Caco-2 (cell line): ENCODE measurements at places on chromosomes 3 and 15.

- no peak for DNase-seq
These were observed 845 bp downstream of the CNTN3 start for GRCh38 chr3:74613521-74614106.

DNA sequence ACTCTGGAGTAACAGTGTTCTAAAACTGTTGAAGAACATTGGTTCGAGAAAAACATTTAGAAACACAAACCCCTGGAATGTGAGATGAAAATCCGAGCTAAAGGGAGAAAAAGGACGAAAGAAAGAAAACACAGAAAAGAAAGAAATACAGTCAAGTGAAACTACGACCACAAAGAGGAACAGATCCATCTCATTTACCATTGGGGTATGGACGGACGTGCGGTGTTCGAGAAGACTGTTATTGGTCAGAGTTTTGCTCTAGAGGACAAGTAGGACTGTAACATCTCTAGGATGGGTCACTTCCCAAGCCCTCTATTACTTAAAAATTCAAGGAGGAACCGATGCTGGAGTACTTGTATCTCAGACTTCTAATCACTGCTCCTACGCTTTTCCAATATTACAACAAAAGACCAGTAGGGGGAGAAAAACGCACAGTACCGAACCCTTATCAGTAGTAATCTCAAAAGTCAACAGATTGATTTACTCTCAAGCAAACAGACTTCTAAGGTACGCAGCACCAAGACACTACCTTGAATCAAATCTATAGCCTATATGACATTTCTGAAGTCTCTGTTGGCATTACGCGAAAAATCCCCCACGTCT is 1.1 kb upstream of the PIK3CA start:
- peak; percentile 71 for DNase-seq

DNA sequence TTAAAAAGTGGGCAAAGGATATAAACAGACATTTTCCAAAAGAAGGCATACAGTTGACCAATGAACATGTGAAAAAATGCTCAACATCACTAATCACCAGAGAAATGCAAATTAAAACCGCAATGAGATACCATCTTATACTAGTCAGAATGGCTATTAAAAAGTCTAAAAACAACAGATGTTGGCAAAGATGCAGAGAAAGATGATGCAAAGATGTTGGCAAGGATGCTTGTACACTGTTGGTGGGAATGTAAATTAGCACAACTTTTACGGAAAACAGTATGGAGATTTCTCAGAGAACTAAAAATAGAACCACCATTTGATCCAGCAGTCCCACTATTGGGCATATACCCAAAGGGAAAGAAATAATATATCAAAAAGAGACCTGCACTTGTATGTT is 53.5 kb downstream of the TLNRD1 start:
- DNase-seq = no peak

DNA sequence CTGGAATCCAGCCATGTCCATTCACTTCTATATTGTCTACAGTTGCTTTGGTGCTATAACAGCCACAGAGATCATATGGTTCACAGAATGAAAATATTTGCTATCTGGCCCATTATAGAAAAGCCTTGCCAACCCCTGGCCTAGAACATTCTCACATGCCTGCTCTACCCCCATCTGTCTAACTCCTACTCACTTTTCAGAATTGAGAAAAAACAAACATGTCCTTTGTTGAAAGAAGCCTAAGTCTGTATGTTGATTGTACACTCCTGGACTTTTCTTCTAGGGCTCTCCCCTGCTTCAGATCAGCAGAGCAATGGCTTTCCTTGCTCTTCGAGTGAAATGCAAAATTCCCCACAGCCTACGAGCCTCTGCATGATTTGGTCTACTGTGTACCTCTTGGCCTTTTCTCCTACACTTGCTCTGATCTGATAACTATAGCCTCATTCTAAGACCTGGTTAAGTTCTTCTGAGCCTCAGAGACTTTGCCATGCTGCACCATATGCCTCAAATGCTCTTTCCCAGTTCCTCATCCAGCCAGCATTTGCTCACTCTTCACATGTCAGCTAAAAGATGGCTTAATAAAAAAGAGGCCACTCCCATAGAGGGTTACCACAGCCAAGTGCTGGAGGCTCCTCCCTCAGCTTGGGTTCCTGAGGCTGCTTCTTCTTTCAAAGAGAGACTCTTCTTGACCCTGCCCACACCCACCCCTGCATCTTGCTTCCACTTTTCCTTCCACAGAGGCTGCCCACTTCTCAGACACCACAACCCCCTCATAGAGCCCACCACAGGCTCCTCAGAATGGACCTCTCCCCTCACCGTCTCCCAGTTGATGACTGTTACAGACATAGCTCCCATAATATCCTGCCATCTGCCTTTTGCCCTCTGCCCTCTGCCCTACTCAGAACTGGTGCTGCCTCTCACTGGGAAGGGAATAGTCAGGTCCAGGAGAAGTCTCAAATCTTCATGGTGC is 22.9 kb upstream of the DCLK3 start:
- DNase-seq = no peak

GRCh38 chr3:61777483-61777882 is 216.1 kb downstream of the PTPRG start:
- DNase-seq = no peak

- DNase-seq = no peak
These were observed 79.9 kb downstream of the MBNL1 start for GRCh38 chr3:152348436-152349177.

DNA sequence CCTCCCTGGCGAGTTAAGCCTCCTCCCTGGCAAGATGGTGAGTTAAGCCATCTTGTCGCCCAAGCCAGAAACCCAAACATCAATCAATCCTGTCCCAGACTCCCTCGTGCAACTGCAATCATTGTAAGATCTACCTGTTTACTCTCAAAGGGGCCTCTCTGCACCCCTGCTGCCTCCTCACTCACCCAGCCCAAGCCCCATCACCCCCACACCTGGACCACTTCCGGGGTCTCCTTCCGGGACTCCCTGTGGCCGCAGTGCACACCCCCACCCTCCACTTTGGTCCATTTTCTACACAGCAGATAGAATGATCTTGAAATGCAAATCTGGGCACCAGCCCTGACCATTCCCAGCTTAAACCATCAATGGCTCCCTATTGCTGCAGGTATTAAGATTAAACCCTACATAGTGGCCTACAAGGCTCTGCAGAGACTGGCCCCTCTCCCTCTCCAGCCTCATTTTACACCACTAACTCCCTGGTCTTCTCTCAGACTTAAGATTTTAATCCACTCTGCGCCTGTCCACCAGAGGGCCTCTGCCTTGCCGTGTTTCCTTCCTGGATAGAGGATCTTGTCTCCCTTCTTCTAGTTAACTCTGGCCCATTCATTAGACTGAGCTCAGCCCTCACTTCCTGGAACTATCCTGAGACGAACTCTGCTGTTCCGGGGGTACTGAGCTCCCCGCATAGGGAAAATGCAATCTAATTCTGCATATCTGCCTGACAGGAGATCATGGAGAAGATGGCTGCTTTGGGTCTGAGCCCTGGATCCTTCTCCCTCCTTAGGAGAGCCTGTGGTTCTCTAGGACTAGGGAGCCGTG is 41.9 kb upstream of the SLC6A1 start:
- DNase-seq = peak; percentile 26

GRCh38 chr3:101513419-101513986 is 491 bp upstream of the SENP7 start:
- no peak for DNase-seq

DNA sequence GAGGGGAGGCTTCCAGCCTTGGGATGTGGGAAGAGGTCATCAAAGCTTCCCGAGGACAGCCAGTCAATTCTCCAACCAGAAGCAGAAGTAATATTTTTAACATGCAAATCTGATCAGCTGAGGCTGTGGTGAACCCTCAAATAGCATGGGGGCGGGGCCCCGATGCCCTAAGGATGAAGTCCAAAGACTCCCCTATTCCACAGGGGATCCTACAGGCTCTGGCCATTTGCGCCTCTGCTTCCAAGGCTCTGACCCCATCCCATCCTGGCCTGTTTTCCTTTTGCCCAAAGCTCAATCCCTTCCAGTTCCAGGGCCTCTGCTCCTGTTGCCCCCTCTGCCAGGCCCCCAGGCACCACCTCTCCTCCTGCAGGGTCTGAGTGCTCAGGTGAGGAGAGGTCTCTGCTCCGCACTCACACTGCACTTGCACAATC is 6.7 kb upstream of the CSK start:
- no peak for DNase-seq

DNA sequence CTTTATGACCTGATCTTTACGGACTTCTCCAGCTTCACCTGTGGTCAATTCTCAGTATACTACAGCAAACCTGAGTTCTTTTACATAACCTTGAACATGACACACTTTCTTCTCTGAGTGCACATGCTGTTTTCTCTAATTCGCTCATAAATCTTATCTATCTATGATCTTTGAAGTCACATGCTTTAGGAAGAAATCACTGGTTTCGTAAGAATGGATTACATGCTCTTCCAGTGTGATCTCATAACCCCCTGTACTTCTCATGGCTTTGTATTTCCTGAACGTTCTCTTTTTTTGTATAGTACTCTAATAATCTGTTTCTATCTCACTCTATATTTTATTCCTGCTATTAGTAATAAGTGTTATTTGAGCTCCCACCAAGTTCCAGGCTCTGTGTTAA is 1165.2 kb downstream of the TBL1XR1 start:
- DNase-seq = no peak

DNA sequence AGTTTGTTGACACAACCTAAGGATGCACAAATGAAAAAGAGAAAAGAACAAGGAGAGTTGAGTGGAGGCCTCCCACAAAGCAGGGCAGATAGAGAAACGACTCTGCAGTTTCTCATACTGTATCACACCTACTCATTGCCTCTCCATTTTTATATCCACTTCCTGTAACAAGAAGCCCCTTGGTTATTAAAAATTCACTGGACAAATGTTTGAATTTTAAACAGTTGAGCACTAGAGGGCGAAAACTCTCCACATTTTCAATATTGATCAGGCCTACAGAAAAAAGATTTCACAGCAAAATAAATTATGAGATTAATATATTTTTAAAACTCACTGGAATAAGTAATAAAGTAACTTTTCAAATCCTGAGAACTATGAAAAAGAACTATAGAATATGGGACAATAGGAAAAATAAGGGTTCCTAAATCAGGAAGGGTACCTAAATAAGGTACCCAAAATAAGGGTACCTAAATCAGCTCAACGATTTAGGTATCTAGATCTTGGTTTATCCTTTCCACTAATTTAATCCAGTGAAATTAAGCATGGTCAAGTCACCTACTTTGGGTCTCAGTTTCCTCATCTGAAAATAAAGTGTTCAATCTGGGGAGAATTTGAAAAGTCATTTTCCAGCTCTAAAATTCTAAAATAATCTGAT is 47.0 kb upstream of the PPIB start:
- no peak for DNase-seq

GRCh38 chr3:159127021-159127392 is 325.2 kb downstream of the MFSD1 start:
- no peak for DNase-seq

DNA sequence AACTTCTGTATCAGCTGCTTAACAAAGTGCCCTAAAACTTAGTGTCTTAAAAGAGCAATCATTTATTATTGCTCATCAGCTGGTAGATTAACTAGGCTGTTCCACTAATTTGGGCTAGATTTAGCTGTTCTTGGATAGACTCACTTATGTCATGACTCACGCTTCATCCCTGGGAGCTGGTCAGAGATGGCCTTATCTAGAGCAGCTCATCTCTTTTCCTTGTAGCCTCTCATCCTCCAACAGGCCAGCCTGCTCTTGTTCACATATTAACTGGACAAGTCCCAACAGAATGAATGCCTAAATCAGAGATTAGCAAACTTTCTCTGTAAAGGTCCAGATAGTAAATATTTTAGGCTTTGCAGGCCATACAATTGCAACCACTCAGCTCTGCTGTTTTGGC is 66.9 kb upstream of the PLAAT1 start:
- no peak for DNase-seq

DNA sequence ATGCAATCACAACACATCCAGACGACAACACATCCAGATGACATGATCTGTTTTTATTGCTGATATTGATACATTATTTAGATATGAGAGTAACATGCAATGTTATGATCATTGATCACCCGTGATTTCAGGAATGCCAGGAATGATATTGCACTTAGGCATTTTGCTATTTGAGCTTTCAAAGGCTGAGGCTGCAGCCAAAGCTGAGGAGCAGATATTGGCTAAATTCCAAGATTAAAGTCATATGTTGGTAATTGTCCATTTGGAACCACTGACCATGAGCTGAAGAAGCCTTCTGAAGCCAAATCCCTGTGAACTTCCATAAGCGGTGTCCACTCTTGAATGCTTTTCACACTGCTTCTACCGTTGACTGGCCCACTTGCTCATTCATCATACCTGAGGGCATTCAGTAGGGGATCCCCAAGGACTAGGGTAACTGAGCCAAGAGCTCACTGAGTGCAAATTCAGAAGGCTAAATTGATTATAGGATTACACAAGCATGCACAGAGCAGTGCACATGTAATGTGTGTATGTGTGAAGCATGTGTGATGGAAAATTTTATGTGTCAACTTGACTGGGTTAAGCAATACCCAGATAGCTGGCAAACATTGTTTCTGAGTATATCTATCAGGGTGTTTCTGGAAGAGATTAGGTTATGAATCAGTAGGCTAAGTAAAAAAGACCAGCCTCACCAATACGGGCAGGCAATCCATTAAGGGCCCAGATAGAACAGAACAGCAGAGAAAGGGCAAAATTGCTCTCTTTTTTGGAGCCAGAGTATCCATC is 92.1 kb upstream of the PLAAT1 start:
- no peak for DNase-seq

- DNase-seq = no peak
These were observed 136.7 kb downstream of the CCNL1 start for GRCh38 chr3:157023226-157023625.

DNA sequence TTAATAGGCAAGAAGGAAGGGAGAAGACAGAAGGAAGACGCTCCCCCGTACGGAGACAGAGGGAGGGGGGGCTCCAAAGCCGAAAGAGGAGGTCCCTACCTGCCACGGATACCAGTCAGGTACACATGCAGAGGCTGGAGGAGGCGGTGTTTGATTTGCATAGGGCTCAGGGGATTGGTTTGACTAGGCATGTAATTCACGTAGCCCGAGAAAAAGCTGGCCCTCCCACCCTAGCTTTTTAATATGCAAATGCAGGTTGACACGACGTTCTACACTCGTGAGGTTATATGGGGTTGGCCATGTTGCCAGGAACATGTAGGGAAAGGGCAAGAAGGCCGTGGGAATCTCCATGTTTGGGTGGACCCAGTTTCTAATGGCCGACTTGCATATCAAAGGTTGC is 29.8 kb downstream of the ZNF592 start:
- no peak for DNase-seq

GRCh38 chr3:171346019-171346418 is 114.2 kb downstream of the TNIK start:
- no peak for DNase-seq

GRCh38 chr15:55348281-55348778 is 29.3 kb downstream of the PIGB start:
- DNase-seq = no peak

DNA sequence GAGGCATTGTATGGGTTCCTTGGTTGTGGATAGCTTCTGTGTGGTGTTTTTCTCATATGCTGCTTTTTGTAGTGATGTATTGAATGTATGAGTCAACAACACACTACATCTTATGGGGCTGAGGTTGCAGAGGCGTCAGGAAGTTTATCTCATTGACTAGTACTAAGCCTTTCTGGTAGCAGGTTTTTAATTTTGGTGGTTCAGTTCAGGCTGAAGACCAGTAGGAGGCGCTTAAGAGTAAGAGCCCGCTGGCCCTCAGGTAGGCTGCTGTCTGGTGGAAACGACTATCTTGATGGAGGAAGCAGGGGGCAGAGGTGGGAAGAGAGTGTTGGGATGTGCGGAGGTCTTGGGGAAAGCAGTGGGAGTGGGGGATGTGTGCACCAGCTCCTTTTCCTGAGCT is 62.4 kb downstream of the RTP4 start:
- no peak for DNase-seq
